ENCODE measurements at places on chromosomes 7 and 10.

DNA sequence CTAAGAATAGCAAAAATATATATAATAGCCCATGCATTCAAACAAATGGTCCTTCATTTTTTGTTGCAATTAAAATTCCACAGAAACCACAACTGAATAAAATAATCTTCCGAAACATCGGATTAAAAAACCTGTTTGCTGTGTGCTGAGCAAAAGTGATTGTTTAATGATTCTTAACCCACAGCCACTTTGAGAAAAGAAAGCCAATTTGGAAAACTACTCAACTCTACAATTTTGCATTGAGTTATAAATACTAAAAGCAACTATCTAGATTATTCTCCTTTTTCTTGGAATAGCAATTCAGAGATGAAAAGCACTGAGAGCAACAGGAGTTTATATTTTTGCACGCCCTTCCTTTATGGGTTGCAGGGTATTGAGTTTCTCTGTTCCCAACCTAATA, 8.0 kb downstream of the ADRB1 start:
- no peak for DNase-seq

DNA sequence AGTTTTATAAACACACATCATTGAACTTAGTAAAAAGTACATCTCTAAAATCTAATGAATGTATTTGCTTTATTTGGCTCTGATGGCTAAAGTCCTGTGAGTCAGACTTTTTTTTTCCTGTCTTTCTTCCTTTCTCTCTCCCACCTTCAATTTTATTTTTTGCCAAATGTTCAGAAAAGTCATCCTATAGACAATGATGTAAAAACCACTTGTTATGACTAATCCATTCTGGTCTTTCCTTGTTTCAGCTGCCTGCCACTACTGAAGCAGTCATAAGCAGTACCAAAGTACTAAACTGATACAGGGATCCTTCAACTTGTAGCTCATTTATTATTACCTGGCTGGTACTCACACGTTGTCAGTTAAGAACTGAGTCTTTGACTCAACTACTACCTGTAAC, 23.9 kb downstream of the HECTD2 start:
- no peak for DNase-seq

GRCh38 chr7:142469696-142470543, 212.1 kb upstream of the PRSS58 start:
- DNase-seq: no peak

- no peak for DNase-seq
Measured at GRCh38 chr10:77163670-77164348, 473.8 kb downstream of the KCNMA1 start.

DNA sequence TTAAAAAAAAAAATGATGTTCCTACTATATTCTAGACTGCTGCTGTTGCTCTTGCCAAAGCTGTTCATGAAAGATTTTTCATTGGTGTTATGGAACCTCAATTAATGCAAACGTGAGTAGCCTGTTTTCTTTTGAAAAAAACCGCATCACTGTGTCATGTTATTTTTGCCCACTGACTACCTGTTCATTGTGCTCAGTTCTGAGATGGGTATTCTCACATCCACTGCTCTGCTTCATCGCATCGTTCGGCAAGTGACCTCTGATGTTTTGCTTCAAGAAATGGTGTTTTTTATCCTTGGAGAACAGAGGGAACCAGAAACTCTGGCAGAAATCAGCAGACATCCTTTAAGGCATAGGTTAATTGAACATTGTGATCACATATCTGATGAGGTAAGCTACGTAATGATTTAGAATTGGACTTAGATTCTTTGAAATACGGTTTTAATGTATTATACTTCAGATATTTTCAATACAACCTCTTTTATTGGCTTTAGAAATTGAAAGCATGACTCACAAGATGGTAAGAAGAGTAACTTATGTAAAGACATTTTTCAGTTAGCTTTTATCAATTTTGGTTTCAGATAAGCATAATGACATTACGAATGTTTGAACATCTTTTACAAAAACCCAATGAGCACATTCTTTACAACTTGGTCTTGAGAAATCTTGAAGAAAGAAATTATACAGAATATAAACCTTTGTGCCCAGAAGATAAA, 24.6 kb downstream of the FHIP2A start:
- DNase-seq: no peak

DNA sequence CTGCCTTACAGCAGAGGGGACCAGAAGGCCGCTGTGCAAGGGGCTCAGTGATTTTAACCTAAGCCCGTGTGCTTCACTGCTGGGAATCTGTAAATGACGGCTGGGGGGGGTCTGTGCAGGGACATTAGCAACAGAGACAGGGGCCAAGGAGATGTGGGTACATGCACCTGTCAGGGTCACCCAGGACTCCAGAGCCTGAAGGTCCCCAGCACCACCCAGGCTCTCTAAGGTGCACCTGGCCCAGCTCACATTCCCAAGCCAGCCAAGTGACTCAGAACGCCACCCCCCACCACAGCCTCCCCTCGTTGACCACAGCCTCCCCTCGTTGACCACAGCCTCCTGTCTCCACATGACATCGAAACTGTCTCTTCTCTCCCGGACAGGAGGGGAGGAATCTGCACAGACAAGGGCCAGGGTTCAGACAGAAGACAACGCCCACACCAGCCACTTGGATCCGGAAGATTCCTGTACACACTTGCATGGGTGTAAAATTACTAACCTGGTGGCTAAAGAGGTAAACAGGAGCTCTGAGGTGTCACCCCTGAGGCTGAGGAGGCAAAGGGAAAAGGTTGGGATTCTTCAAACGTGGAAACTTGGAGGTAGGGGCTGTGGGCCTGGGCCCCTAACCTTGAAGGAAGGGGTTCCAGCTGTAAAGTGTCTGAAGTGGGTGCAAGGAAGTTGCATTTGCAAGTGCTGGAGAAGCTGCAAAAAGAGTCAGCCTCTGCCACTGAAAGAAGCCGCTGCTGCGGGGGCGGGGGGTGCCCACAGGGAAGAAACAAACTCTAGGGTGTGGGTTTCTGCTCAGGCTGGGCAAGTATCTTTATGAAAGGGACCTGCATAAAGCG, 27.0 kb downstream of the CALML3 start:
- no peak for DNase-seq

GRCh38 chr10:11875494-11876281, 52.5 kb downstream of the PROSER2 start:
- no peak for DNase-seq
